ENCODE measurements at places on chromosomes 12 and 14.

DNA sequence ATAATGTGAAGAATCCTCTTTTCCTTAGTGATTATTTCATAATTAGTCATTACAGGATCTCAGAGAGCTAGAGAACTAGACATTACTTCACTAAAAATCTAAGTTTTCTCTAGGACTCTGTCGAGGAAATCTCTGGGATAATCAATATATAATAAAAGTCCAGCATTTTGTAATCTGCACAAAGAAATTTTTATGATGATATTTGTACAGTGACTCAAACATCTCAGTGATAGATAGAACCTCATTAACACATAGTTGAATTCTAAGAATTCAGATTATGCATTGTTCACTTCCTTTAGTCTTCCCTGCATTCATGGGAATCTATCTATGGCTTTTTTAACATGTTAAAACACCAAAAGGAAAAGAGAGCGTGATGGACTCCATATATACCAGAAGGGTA, 11.0 kb downstream of the ITPR2 start:
- no peak for DNase-seq

DNA sequence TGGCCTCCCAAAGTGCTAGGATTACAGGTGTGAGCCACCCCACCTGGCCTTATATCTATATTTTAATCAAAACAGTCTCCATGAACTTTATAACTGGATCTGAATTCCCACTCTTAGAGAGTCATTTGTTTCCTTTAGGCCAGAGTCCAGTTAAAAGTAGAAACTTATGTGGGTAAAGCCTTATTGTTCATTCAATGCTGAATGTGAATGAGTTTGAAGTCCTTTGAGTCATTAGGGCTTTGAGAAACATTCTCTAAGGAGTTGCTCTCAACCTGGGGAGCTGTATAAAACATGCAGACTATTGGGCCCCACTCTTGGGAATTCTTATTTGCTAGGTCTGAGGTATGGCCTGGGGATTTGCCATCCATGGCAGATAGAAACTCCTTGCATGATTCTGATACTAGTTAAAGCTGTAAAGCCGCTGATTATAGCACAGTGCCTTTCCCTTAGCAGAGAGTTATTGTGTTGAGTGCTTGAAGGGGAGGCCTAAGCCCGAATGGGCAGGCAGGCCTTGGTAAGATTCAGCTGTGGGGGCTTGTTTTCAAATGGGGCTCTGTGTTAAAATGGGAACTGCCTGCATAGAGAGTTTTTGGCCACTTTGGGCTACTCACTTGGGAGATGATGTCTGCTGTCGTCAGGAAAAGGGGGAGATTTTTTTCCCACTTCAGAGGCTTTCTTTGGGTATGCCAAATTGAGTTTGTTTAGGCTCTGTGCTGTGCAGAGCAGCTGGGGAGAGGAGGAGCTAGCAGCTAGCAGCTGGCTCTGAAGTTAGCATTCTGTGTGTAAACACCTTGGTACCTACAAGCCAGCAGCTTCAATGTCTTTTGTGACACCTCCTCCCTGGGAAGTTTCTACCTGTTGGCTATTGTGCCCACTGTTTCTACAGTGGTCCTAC, 117.5 kb downstream of the DACT1 start:
- no peak for DNase-seq

DNA sequence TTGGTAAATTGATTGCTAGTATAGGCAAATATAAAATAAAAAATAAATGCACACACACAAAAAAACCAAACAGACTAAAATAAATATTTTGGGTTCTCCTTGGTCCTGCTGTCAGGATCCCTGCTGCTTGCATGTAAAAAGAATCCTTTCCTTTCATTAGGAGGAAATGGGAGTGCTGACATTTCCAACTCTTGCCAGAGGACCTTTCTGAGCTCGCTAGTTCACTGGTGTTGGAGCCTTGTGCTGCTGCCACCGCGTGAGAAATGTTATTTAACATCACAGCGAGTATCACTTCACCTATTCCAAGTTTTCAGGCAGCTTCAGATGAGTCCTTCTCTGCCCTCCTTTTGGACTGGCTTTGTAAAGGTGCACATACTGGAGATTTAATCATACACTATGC, 358.9 kb downstream of the NPAS3 start:
- no peak for DNase-seq

DNA sequence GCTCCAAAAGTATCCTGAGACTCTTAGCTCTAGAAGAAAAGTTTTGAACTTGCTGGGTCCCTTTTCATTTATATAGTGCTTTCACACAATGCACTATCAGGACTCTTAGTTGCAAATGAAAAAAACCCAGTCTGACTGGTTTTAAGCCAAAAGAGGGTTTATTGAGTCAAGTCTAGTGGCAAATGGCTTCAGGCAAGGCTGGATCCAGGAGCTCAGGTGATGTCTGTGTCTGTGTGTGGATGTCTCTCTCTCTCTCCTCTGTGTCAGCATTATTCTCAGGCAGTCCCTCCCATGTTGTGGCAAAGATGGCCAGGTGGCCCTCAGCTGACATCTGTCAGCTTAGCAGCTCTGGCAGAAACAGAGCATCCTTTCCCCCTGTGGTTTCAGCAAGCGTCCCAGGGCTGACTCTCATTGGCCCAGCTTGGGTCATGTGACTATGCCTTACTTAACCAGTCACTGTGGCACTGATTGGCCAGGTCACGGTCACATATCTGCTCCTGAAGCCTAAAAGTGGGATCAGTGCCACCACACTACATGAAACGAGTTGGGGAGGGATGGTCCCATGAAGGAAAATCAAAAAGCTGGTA, 6.2 kb downstream of the TMEM120B start:
- no peak for DNase-seq

- no peak for DNase-seq
Measured at GRCh38 chr12:8037046-8037663, 4.6 kb downstream of the FOXJ2 start.

DNA sequence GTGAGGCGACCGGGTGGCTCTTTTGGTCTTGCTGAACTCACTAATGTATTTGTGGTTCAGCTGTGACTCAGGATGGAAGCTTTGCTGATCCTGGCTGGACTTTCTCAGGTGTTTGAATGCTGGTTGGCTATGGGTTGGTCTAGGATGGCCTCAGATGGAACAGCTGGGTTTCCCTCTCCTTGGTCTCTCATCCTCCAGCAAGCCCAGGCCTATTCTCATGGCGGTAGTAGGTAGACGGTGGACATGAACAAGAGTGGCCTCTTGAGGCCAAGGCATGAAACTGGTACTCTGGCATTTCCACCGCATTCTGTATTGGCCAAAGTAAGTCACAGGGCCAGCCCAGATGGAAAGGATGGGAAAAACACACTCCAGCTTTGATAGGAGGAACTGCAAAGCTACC, 11.8 kb upstream of the POLR3B start:
- no peak for DNase-seq

DNA sequence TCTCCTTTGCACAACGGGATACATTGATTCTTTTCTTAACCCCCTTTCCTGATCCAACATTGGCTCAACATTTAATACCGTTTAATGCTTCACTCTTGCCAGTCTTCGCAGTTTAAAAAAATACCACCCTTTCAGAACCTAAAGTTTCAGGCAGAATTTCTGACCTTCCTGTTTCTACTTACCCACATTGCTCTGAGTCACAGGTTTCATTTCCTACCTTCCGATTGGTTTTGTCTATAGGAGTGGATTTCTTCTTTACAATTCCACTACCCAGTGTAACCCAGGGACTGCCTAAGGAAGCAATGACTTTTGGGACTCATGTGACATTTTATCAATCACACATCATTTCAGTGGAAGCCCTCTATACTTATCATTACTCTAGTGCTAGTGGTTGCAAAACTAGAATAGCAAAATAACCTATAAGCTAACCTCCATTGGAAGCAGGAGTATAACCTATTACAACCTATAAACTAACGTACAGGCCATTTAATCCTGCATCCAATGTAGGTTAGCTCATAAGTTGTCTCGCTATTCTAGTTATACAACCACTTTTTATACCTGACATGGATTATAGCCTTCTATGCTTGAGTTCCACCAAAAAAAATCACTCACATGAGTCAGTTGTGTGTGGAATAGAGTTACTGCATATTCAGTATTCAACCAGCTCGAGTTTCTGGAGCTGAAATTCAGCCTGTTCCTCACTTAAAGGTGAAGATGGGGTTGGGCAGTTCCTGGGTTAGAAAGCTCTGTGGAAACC, 64.9 kb upstream of the KITLG start:
- DNase-seq: no peak

DNA sequence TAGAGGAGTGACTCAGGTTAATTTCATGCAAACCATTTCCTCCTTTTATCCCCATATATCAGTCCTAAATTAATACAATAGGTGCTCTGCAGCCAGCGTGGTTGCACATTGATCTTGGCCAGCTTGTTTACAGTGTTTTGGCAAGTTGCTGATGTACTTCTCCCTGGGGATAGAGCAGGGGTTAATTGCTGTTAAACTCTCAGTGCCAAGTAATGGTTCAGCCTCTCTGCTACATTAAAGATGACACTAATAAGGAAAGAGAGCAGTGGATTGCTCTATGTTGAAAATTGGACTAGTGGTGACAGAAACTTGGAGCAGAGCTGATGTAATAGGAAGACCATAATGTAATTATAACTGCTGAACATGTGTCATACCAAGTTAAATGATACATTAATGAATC, 717.5 kb downstream of the RERGL start:
- no peak for DNase-seq

- no peak for DNase-seq
Measured at GRCh38 chr14:23000860-23001259, 9.1 kb downstream of the C14orf93 start.

DNA sequence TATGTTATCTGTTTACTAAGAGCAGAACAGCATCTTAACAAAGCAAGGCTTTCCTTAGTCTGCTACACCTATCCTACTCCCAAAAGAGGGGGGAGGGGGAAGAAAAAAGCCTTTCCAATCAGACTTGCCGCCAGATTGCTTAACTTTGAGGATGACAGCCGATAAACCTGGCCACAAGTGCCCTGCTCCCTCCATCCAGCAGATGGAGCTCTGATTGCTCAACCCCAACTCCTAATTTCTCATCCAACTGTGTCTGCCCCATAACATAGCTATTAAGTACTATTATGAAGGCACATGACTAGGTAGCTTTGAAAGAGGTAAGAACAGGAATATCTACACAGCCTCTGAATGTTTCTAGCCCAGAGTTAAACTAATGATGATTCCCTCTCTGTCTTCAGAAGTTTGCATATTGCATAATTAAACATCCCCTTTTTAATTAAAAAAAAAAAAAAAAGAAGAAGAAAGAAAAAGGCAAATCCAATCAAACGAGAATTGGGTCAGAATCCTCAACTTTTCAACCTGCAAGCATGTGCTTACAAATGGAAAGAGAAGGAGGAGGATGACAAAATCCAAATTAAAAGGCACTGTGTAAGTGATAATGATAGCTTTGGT, 247.4 kb downstream of the GALC start:
- DNase-seq: no peak

DNA sequence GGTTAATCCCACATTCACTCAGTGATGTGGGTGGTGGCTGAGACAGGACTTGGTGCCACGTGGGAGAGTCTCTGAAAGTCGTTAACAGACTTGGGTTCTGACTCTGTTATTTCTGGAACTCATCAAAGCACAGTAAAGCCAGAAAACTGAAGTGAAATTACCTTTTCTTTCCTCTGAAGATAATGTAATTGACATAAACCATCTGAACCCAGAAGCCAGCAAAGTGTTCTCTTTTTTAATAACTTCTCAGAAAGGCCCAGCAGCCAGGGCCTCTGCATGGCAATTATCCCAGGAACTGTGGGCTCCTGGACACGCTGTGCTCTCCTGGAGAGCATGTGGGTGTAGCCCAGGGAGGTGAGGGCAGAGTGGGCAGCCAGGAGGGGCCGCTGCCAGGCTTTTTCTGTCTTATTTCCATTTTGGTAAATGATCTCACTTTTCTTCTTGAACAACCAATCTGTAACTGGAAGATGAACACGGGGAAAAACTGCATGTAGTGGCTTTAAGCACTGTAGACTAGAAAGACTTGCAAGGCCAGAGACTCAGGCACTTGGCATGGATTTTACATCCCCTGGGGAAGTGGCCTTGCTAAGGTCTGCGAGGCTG, 444.1 kb upstream of the TMEM132C start:
- DNase-seq: no peak

DNA sequence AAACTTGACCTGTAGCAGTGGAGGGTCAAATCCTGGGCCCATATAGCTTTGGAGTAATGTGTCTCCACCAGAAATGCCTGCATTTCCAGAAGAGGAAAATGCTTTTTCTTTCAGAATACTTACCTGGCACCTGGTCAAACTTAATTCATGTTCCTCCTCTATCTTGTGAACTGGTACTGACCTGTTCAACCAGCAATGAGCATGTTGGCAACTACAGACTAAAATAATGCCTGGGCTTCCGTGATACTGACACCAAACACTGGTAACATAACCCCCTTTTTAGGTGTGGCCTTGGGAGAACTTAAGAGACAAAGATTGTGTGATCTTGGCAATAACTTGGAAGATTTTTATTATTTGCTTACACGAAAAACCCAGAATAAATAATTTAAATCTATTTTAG, 23.8 kb upstream of the MGST1 start:
- DNase-seq: no peak

DNA sequence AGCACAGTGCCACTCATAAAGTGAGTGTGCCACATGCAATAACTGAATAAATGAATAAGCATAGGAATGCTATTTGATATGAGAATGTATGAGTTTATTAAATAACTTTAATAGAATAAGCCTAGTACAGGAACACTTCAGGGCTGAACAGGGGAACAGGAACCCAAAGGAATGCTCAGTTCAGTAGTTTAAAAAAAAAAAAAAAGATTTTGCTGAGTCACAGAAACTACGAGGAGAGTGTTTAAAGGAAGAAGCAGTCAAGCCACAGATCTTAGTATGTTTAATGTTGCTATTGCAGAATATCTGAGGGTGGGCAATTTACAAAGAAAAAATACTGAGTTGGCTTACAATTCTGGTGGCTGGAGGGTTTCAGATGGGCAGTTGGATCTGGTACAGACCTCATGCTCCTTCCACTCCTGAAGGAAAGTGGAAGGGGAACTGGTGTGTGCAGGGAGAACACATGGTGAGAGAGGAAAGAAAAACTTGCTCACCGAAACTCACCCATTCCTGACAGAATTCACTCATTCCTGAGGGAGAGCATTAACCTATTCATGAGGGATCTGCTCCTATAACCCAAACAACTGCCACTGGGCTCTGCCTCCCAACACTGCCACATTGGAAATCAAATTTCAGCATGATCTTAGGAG, 880.3 kb upstream of the MGAT4C start:
- DNase-seq: no peak

GRCh38 chr14:75646762-75647161, 13.9 kb downstream of the ERG28 start:
- no peak for DNase-seq

DNA sequence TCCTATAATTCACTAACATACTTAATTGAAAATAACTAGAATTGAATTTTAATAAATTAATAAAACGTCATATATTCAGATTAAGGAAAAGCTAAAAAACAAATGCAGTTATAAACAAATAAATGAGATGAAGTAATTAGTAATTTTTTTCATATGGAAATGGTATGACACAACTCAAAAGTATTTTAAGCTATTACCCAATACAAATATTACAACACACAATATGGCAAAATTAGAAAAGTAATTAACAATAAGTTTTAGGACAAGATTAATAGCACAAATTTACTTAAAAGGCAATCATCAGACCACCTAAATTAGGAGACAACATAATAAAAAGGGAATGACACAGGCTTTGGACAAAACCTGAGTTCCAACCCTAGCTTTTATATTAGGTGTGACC, 81.7 kb downstream of the EEA1 start:
- DNase-seq: no peak

Measured in activated CD4-positive, alpha-beta T cell treated with anti-CD3 and anti-CD28 coated beads for 1 hour (primary cell).